ENCODE measurements at places on chromosomes 7 and 10. TPM values are rescaled to one million over a fixed set of nuclear protein-coding genes. Genes with fewer than 3 reads are reported as not detected.
A peak's percentile ranks its signal among the peaks of the same experiment; 100 is the strongest.

SNX13 gene
- 34.6 TPM for total RNA-seq

ZNF804B gene
- not detected for total RNA-seq

ACTR3C gene
- total RNA-seq, result 17.8 TPM

CALCR gene
- not detected for total RNA-seq

GRCh38 chr10:74548676-74549075 lies 277.7 kb upstream of the KAT6B start:
- no peak for DNase-seq

GRCh38 chr10:131560166-131560565 lies 248.6 kb upstream of the TCERG1L start:
- DNase-seq, result no peak

DNA sequence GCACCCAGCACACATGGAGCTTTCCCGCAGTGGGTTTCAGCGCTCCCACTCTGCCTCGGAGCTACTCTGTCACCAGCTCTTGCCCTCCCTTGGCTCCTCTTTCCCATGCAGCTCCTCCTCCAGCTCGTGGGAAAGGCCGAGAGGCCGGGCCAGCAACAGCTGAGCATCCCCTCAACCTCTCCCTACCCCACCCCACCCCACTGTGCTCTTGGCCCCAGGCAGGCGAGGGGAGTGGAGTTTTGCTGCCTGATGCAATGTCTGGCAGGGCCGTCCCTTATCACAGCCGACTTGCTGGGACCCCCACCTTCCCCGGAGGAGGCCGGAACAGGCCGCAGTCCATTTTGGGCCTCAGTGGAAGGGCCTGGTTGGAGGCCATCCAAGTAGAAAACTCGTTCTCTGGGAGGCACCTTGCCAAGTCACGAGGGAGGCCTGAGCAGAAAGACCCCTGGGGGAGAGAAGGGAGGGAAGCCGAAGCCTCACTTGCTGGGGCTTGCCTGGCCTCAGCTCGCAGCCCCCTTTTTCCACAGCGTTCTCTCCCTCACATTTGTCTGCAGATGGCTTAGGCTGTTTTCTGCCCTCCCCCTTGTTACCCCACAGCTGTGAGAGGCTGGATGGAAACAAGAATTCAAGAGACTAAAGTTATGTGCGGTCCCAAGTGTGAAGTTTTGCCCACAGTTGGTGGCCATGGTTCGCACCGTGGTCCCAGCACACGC lies 35.3 kb downstream of the CHST3 start:
- DNase-seq, result no peak

DNA sequence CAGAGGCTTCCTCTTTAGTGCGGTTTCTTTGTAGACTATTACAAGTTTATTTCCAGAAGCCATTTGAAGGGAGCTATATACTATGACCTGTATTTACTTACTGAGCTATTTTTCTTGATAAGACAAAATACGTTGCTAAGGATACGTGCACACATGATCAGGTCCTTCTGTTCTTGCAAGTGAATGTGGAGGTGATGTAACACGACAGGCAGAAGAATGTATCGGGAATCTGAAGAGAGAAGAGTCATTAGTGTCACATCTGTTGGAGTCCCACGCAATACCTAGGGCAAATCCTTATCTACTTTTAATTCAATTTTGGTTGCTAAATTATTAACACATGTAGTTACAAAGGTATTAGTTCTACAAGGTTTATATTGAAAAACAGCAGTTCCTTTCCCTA lies 284.6 kb upstream of the IMMP2L start:
- no peak for DNase-seq

DNA sequence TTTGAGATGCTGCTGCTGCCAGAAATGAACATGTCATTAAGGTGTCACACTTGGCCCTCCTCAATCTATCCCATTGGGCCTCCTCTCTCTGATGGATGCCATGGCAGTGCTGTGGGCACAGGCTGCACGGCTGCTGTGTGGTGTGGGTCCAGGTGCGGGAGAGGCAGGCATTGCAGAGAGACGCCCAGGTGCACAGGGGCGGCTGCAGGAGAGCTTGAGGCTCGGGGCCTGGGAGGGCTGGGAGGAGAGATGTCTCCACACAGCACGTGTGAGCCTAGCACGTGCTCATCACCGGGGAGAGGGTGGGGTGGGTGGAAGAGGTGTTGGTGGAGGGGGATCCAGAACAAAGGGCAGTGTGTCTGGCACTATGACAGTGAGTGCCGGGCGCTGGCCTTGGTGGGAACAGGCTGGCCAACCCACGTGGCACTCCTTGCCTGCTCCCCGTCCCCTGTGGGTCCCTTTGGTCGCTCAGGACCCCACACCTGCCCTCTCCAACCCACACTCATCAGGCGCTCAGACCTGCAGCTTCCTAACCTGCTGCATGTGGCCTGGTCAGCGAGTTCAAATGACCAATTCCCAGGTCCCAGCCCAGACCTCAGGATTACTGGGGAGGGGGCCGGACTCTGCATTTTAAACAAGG lies 39.9 kb upstream of the BNIP3 start:
- DNase-seq, result no peak

DNA sequence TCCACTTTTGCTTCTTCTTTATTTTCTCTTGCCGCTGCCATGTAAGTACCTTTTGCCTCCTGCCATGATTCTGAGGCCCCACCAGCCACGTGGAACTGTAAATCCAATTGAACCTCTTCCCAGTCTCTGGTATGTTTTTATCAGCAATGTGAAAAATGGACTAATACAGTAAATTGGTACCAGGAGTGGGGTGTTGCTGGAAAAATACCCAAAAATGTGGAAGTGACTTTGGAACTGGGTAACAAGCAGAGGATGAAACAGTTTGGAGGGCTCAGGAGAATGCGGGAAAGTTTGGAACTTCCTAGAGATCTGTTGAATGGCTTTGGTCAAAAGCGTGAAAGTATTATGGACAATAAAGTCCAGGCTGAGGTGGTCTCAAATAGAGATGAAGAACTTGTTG lies 670.3 kb upstream of the ZWINT start:
- no peak for DNase-seq

DNA sequence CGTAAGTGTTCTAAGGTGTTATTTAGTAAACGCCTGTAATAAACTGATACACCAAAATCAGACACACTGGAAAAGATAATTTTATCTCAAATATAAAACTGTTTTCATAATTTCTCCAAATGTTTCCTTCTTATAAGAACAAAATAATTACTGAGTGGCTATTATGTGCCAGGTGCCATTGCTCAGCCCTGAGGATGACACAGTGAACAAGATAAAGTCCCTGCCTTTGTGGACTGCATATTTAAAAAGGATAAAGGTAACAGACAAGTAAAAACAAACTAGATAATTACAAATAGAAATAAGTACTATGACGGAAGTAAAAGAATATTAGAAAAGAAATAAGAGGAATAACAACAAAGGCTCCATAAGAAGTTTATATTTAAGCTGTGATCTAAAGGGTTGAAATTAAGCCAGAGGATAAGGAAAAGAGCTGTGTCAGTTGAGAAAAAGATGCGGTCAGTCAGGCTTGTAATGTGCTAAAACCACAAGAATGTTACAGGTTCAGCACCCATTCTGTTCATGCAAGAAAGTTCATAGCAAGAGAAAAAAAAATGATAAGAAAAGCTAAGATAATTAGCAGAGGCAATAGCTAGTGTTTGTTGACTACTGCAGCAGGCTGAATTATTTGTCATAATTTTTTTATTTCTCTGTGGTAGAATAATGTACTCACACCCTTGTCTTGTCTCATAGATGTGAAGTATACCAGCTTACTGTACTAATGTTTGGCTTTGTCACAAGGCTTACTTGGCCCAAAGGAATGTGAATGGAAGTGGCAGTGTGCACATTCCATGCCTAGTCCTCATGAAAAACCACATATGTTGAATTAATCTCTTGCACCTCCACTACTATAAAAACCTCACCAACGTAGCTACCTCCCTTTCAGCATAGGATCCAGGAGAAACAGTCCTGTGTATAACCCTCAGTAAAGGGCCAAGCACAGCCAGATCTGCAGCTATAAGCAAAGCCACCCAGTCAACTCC lies 75.1 kb downstream of the CRPPA start:
- DNase-seq, result no peak

DNA sequence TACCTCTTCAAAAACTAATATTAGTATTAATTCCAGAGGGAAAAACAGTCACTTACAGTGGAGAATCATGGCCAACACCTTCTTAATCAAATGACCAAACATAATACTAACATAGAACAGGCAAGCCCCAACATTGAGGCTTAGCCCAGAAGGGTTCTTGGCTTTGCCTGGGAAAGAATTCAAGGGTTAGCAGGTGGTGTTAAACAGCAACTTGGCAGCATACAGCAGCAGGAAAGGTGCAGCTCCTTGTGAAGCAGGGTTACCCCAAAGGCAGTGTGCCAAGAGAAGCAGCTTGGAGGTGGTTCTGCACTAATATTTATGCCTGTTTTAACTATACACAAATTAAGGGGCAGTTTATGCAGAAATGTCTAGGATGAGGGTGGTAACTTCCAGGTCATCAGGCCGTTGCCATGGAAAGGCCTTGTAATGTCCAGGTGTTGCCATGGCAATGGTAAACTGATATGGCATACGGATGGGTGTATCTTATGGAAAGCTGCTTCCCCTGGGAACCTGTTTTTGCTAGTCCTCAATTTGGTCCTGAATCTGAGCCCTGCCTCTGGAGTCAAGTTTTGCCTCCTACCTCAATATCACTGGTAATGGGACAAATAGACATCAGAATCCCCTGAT lies 27.2 kb upstream of the BEND7 start:
- no peak for DNase-seq

DNA sequence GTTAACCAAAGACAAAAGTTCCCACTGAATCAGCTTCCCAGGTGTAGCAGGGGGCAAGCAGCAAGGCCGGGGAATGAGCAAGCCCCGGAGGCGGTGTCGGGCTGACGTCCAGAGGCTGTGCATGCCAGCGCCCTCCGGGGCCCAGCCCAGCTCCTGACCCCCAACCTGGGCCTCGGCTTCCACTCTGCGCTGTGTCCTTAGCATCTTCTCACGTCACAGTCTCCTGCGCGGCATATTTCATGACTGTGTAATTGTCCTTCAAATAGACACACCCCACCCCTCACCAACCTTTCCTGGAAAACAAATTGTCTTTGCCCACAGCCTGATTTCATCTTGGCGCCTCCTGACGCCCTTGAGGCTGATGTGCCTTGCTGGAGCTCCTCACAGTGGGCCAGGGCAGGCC lies 133.5 kb downstream of the RGS10 start:
- no peak for DNase-seq

DNA sequence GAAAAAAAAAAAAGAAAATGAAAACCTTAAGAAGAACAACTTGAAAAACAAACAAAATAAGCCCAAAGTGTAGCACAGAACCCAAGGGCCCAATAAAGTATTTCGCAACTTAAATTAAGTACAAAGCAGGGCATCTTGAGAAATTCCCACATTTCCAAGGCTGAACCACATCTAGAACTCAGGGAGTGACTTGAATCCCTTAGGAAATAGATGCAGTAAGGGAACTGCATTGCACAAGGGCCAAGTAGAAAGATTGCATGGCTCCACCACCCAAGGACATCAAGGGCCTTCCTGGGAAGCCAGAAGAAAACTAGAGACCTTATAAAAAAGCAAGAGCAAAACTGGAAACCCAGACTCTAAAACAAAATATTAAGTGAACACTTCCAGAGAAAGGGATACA lies 352.7 kb downstream of the CXCL12 start:
- DNase-seq, result no peak

DNA sequence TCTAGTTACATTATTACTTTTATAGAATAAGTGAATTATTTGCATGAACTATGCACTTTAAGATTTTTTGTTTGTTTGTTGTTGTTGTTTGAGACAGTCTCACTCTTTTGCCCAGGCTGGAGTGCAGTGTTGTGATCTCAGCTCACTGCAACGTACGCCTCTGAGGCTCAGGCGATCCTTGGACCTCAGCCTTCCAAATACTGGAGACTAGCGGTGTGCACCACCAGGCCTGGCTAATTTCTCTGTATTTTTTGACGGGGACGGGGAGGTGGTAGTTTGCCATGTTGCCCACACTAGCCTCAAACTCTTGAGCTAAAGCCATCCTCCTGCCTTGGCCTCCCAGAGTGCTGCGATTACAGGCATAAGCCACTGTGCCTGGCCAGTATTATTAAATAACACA lies 29.2 kb downstream of the KCND2 start:
- no peak for DNase-seq

DNA sequence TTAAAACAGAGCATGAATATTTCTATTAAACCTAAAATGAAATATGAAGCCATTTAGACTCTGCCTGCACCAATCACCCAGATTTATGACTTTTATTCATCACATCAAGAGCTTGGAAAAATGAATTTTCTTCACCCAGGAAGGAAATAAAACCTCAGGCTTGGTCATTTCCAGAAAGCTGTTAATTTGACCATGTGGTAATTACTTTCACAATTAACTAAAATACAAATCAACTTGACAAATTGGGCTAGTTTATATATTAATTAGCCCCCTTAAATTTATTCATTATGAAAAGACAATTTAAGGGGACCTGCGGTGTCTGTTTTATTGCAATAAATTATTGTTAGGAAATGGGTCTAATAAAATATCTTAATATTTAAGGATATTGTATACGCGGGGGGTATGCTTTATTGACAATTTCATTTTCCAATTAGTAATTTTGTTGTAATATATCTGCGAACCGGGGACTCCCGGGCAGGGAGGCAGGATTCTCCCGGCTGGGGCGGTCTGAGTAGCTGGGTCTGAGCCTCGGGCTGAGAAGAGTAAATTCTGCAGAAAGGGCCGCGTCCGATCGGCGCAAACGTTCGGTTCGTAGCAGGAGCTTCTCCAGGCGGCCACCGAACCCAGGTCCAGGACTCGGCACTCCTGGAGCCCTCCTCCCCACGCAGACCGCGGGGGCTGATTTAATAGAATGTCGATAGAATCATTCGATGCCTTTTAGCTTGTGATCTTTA lies 9.4 kb upstream of the MNX1 start:
- DNase-seq, result no peak

GRCh38 chr7:77330169-77330882 lies 85.8 kb downstream of the GSAP start:
- DNase-seq, result no peak

- DNase-seq, result no peak
Measured at GRCh38 chr10:13356392-13356791, 8.3 kb upstream of the SEPHS1 start.

DNA sequence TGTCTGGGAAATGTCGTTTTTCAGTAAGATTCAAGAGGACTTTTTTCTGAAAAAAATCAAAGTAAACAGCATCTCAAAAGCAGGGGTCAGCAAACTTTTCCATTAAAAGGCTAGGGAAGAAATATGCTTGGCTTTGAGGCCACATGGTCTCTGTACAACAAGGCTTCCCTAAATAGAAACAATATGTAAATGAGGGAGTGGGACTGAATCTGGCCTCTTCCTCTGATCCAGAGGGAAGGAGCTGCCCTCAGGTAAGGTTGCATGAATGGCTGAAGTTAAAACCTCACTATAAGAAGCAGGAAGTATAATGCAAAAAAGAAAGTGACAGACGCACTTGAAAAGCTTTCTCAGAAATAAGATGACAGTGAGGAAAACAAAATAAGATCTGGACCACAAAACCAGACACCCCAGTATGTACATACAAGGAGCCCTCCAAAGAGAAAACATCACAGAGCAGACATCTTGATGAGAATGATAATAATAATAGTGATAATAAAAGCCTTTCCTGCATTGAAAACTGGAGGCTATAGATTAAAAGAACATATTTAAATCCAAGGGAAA lies 115.2 kb downstream of the PLXNA4 start:
- peak; percentile 15 for DNase-seq

Measured in CD4-positive, alpha-beta memory T cell (primary cell).